ENCODE measurements at places on chromosomes 6 and 20.

GRCh38 chr6:91637217-91637616, 1050.3 kb upstream of the MAP3K7 start:
- DNase-seq, result no peak

DNA sequence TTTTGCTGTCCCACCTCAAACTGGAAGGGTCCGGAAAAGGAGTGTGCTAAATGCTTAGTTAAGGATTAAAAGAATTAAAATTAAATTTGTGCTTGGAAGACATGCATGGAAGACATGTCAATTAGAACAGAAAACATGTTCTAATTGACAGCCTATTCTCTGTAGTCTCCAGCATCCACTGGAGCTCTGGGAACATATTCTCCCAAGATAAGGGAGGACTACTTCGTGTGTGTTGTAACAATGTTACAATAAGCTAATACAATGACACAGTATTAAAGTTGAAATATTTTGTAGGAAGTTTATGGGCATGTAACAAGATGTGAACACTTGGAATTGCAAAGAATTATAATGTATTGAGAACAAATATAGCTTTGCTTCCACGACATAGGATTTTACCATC, 567.4 kb upstream of the CITED2 start:
- no peak for DNase-seq

DNA sequence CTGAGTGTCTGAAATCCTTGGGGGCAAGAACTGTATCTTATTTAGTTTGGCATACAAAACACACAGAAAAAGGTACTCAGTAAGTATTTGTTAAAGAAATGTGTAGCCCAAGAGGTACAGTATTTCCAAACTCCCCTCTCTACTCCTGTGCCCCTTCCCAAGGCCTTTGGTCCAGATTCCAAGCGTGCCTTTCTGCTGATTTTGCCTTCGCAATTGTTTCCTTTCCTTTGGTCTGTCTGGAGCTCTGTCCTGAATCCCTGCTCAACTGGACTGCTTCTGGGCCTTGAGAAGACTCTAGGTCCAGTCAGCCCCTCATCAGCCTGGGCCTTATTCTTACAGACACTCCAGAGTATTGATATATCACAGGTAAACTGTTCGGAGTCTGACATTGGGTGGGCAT, 122.2 kb upstream of the SYNCRIP start:
- DNase-seq, result no peak

DNA sequence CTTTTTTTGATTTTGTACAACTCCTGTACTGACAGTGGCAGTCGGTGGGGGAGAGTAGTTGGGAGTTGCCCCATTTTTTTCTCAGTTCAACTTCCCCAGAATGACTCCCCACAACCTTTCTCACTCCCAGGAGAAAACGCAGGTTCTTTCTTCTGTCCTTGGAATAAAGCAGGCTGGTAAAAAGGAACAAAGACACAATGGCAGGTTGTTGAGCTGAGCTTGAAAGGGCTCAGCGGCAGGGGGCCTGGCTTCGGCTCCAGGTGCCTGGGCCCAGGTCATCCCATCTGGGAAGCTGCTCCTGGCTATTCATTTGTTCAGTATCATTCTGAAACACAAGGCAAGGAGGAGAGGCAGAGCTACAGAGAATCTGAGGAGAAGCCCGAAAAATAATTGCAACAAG, 46.2 kb downstream of the PROKR2 start:
- no peak for DNase-seq

DNA sequence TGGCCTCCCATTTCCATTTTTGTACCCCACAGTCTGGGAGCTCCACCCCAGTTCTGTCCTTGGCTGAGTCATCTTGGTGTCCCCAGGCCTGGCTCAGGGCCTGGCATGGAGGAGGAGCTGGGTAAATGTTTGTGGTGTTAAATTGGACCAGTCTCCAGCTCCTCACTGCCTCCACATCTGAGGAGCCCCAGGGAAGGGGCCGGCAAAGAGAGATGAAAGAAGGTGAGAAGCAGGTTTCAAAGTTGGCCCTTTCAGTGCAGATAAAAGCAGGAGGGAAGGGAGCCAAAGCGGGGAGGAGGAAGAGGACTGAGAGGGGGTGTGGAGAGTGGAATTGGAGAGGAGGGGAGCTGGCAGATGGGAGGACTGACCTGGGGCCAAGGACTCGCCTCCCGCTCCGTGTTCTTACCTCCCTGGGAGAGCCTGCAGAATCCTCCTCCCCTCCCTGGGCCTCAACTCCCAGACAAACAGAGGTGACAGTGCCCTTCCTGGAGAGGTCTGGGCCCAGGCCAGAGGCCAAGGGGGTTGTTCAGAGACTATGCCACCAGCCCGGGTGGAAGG, 89.0 kb downstream of the CD40 start:
- DNase-seq, result no peak

DNA sequence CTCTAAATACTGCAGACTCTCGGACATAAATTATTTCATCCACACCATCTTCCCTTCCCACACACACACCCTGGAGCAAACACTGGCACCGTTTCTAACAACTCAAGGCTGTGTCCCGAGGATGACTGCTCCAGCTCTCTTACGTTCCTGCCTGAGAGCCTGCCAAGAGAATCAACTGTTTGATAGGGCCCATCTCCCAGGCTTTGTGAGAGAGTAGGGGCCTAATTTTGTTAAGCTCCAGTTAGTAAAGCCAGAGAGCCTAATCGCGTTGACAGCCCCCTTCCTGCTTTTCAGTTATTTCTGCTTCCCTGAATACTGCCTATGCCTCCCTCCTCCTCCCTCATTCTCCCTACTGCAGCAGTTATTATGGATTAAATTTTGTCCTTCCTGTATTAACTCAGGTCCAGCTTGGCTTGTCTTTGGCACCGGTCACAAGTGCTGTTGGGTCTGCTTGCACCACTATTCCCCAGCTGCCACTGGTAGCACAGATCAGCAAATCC, 118.1 kb upstream of the TMEM181 start:
- no peak for DNase-seq

GRCh38 chr6:85892346-85892745, 249.7 kb upstream of the SYNCRIP start:
- no peak for DNase-seq

DNA sequence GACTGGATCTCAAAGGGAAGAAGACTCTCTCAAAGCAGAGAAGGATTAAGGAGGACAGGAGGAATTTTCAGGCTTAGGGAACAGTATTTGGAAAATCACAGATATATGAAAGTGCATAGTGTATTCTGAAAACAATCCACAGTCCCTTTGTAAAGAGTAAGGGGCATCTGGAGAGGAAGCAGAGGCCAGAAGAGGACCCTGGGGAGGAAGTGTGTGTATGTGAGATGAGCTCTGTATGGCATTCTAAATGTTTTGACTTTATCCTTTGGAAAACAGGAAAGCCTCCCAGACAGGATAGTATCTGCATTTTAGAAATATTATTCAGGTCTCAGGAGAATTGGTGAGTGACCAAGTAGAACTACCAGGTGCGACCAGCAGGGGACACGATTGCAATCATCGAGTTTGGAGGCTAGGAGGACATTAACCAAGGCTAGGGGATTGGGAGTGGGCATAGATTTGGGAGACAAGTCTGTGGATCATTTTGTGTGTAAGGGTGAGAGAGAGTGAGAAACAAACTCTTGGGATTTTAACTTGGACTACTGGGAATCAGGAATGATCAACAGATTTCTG, 38.3 kb upstream of the FAM184A start:
- no peak for DNase-seq

DNA sequence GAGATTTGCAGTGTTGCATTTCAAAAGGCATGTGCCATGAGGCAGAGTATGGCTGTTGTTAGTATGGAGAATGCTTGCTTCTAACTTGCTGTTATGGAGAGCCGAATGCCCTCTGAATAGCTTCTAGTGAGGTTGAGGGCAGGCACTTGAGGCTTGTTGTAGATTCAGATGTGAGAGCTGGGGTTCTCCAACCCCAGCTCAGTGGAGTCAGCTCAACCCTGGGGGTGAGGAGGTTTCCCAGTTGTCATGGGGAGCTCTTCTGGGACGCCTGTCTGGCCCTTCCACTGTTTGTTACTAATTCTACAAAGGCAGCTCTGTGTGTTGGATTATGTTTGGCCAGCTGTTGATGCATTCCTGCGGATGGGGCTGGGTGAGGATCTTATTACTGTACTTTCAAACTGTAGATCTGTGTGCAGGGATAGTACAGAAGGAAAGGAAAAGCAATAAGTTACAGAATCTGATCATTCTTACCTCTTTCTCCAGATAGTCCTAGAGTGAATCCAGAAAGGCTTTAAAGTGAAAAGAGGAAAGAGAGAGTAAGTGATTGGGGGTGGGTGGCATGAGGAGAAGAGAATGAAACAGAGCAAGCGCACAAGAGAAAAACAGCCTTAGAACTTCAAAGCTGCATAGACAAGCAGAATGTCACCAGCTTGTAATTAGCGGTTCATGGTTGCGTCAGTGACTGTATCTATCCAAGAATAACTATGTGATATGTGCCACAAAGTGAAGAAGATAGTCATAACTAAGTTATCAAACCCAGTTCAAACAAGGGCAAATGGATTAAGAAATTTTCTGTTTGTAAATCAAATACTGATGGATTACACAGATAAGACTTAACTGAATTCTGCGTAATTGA, 148.7 kb downstream of the PRL start:
- no peak for DNase-seq

DNA sequence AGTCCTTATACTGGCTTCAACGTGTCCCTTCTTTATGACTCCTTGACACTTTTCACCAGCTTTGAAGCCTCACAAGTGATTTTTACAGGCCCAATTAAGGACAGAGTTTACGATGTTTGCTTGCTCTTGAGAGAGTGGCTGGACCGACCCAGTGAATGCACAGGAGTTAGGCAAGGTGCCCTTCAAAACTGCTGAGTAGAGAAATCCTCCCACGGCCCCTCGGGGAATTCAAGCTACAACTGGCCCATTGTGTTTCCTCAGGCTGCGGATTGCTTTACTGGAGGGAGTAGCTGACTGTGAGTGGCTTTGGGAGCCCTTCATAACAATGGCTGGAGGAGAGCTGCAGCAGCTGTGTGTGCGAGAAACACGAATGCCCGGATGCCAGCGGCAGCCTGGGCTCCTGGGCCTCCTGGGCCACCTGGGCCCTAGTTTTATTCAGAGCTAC, 50.0 kb downstream of the SGK1 start:
- no peak for DNase-seq

- DNase-seq, result no peak
Measured at GRCh38 chr6:43724354-43724753, 36.8 kb upstream of the MRPS18A start.

- no peak for DNase-seq
Measured at GRCh38 chr6:143539734-143540133, 28.2 kb upstream of the FUCA2 start.

DNA sequence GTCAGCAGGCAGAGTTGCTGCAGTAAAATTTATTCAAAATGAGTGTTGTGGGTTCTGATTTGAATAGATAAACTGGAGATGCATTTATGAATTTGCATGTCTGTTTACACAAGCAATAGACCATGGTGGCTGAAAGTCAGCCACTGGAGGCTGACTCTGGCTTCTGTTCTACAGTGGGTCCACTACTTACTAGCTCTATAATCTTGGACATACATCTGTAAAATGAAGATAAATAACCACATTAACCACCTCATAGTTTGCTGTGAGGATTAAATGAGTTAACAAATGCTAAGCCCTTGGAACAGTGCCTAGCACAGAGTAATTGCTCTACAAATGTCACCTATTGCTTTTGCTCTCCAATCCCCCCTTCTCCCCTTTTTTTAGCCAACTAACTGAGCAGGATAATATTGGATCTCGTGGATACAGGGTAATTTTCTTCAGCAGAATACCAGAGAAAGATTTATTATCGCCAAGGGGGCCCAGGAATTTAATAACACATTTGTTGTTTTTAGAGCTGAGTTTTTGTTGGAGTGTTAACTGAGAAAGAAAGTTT, 1.4 kb upstream of the PM20D2 start:
- DNase-seq, result no peak

GRCh38 chr6:36387440-36388303, at the start of gene ETV7:
Gene ETV7, minus strand, starts transcription at chr6:36387669. Its CDS starts 128 bp downstream, at chr6:36387541.
- DNase-seq, result no peak

GRCh38 chr6:82711105-82711827, 347.6 kb downstream of the TPBG start:
- no peak for DNase-seq

GRCh38 chr6:5025911-5026819, 22.3 kb upstream of the RPP40 start:
- no peak for DNase-seq

DNA sequence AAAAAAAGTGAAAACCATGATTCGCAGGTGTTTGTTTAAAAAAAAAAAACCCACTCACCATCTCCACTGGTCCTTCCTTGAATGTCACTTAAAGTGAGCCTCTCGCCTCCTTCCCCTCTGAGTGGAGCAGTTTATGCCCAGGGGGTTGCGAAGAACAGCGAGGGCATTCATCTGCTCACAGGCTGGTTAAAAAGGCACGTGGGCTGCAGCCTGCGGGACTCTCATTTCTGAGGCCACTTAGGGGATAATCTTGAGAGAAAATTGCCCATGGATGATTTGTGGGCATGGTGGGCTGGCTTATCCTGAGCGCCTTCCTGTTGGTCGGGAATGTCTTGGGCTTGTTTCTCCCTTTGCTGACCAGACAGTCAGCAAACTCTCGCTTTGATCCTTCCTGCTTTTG, 18.9 kb downstream of the BCAS4 start:
- DNase-seq, result no peak

- DNase-seq, result no peak
Measured at GRCh38 chr6:84691978-84692623, 72.3 kb downstream of the TBX18 start.

GRCh38 chr20:57783196-57783595, 73.4 kb upstream of the PMEPA1 start:
- no peak for DNase-seq

DNA sequence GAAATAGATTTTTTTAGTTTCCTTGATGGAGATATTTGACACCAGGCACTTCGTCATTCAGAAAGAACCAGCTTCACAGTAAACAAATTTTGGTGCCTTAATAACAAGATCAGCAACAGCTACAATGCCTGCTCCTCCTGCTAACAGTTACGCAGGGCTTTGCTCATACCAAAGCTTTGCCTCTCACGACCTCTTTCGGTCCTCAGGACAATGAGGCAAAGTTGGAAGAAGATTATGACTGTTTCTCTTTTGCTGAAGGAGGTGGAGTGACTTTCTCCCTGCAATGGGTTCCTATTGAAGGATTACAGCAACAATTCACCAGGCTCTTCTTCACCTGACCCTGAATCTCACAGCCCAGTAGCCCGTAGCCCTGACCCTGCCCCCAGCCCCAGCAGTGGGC, 440.1 kb downstream of the PREX1 start:
- DNase-seq, result no peak

- no peak for DNase-seq
Measured at GRCh38 chr20:62899633-62900051, 26.7 kb downstream of the DIDO1 start.

DNA sequence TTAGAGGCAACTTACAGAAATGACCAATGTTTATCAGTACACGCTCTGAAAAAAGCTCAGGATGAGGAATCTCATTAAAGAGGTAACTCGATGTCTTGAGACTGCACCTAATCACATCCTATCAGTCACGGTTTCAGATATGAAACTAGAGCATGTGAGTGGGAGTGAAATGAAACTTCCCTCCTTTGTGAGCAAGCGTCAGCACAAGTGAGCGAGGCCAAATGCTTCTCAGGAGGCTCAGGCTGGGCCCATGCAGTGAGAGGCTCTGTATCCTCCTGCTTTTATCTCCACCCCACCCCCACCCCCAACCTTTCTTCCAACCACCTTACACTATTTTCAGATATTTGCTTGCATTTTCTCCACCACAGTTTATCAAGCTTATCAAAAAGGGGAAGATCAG, 140.8 kb upstream of the RIMS1 start:
- no peak for DNase-seq

GRCh38 chr6:34151321-34152041, 5.6 kb upstream of the GRM4 start:
- DNase-seq, result peak; percentile 10

- no peak for DNase-seq
Measured at GRCh38 chr6:47852727-47853126, 70.9 kb downstream of the OPN5 start.

GRCh38 chr6:107237992-107238660, 122.8 kb upstream of the BEND3 start:
- no peak for DNase-seq

Measured in D721Med (cell line).